ENCODE measurements at places on chromosomes 5 and 9.

GRCh38 chr5:133686566-133686965 is 74.2 kb upstream of the FSTL4 start:
- no peak for DNase-seq

DNA sequence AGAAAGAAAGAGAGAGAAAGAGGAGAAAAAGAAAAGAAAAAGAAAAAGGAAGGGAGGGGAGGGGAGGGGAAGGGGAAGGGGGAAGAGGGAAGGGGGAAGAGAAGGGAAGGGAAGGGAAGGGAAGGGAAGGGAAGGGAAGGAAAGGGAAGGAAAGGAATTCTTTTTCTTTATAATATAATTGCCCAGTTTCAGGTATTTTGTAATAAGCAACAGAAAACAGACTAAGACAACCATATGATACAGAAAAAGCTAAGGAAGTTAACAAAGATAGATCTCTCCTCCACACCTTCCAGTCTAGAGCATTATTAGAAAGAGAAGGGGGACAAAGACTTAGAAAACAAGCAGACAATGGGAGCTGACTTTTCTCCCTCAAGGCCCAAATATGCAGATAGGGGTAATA is 31.0 kb downstream of the MEIKIN start:
- DNase-seq, result no peak

DNA sequence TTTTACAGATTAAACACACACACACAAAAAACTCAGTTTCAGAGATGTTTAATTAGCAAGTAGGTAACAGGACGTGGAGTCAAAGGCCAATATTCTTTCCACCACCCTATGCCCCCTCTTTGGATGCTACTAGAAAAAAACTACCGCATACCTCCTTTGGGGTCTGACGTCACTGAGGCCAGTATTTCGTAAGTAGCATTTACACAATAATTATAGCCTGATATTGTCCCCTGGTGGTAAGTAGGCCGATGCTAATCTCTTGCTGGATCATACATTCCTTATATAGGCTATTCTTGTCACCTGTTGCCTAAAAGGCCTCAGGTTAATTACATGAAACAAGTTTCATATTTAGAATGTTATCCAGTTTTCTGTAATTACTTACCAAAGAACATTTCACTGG is 21.0 kb upstream of the SMARCA2 start:
- DNase-seq, result no peak

- DNase-seq, result no peak
These were observed 287.0 kb downstream of the GAS1 start for GRCh38 chr9:86660146-86660943.

- no peak for DNase-seq
These were observed 84.2 kb downstream of the ESM1 start for GRCh38 chr5:54900984-54901725.

GRCh38 chr9:87606841-87607521 is 109.3 kb downstream of the DAPK1 start:
- DNase-seq, result no peak

- no peak for DNase-seq
These were observed 46.5 kb downstream of the NEK6 start for GRCh38 chr9:124304285-124304684.

DNA sequence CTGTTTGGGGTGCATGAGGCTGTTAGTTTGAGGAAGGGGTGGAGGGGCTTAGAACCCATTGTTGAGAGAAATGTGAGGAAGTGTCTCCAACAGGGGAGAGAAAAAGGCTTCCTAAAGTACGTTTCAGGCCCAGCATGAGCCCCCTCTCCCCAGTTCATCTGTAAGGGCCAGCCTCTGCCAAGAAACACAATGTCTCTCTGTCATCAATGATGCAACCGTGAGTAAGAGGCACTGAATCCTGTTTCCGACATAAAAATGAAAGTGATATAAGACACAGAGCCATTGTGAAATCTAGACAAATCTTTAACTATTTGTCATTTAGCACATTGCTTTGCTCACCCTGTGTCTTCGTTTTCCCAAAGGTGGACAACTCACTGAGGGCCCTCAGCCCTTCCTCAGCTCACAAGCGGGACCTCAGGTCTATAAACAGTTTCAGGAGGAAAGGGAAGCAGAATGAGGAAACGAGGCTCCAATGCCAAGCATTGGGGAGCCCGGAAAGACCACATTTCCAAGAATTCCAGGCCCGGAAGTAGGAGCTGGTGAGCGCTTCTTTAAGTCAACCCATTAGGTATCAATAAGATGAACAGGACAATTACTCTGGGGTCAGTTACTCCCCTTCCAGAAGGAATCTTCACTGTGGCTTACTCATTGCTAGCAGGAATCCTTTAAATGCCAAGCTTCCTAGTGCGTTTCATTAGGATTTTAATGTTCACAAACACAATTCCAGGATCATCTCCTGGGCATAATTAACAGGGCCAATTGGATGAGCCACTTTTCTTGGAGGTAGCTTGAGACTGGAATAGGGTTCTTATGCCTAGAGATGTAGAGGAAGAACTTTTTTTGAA is 59.0 kb upstream of the KLF4 start:
- DNase-seq, result peak; percentile 14

- DNase-seq, result no peak
These were observed 1.0 kb downstream of the IL7R start for GRCh38 chr5:35857606-35858205.

GRCh38 chr9:123887837-123888236 is 42.1 kb downstream of the DENND1A start:
- DNase-seq, result no peak

DNA sequence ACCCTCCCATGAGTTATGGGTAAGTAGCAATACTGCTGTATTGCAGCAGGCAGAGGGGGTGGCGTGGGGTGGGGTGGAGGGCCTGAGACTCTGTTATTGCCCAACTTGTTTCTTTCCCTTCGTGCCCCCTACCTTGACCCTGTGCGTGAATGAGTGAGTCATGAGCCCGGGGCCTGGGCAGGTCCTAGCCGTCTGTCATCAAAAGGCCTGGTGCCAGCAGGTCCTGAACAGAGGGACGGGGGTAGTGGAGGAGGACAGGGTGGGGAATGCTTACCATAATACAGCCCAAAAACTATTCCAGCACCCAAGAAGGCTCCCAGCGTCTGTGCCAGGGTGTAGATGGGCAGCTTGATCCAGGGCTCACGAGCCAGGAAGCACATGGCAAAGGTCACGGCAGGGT is 4.3 kb downstream of the AQP3 start:
- DNase-seq, result no peak

- DNase-seq, result no peak
These were observed 28.2 kb downstream of the HTR4 start for GRCh38 chr5:148626081-148626613.

DNA sequence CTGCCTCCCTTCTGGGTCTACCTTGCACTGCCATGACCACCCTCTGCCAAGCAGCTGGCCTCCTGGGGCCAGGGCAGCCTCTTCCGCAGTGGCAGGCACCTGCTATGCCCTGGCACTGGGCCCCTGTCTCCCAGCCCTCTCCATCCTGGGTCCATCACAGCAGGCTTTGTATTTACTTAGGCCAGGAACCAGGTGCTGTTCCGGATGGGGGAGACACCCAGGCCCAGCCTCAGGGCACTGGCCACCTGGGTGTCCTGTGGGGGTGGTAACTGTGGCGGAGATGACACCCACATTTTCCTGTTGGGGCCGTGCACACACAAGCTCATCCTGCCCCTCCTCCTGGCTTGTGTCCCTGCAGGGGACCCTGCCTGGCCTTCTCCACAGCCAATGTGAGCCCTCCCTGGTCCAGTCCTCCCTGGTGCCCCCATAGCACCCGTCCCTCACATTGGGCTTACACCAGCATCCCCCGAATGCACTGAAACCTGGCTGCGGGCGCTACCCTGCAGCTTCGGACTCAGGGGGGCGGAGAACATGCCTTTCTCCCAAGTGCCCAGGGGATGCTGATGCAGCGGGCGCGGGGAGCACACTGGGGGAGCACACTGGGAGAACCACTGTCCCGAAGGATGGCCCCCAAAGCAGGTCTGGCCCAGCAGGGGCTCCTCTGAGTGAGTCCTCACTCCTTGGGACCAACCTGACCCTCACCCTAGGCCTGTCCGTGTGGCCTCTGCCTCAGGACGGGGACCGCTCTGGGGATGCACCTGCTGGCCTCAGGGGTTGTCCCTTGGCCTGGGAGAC is 17.9 kb downstream of the FAM163B start:
- DNase-seq, result no peak

- no peak for DNase-seq
These were observed 24.5 kb upstream of the FCN1 start for GRCh38 chr9:134942011-134942787.

All from eye (tissue), 1 donor.